ENCODE measurements at places on chromosomes 2 and 18. TPM values are rescaled to one million over a fixed set of nuclear protein-coding genes. Genes with fewer than 3 reads are reported as not detected.

Gene PROKR1
- polyA plus RNA-seq = 0.62 TPM

Gene HSBP1L1
- polyA plus RNA-seq = 26.9 TPM

Gene ASNSD1
- 52.2 TPM for polyA plus RNA-seq

Gene NABP1
- 31.6 TPM for polyA plus RNA-seq

Gene MAP3K19
- polyA plus RNA-seq = 0.20 TPM

Gene CNDP2
- 73.0 TPM for polyA plus RNA-seq

Gene IL36A
- polyA plus RNA-seq = not detected

Gene POTEI
- 0.27 TPM for polyA plus RNA-seq

GRCh38 chr2:187206071-187206470, 242.0 kb downstream of the CALCRL start:
- DNase-seq = no peak

DNA sequence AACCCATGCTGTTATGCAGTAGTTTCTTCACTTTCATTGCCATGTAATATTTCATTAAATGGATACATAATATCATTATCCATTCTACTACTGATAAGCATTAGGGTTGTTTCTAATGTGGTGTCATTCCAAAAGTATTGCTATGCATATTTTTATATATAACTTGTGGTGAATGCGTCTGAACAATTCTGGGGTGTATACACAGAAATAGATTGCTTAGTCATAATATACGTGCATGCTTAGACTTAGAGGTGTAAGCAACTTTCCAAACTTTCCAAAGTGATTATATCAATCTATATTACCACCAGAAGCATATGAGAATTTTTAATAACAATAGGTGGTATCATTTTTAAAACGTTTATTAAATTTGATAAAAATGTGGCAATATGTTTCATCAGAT, 540.9 kb downstream of the DSC3 start:
- no peak for DNase-seq

DNA sequence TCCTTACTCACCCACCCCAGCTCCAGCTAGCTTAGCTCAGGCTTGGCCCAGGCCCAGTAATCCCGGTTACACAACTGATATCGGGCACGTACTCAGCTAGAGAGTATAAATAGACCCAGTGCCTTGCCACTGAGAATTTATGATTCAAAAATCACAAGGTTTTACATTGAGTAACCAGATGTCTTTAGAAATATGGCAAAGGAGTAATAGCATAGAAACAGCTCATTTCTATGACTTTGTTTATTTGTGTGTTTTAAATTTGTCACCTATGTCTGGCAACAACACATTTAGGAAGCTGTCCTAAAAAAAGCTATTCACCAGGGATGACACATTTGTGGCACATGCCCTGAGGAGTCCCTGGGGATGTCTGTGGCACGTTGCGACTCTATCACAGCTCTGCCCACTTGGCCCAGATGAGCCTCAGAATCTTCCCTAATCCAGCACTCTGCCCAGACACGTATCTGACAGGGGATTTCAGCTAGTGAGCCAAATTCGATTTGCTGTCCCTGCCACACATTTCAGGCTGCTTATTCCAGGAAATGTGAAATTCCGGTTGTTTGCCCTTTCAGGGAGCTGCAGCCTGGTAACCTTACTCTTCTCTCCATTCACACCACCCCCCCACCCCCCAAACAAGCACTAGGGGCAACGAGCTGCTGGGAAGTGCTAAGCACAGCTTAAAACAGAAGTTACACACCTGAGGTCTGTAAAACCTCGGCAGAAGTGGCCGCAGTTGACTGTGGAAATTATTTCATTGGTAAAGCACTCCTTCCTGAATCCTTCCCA, 85.4 kb upstream of the ZCCHC2 start:
- DNase-seq = no peak

DNA sequence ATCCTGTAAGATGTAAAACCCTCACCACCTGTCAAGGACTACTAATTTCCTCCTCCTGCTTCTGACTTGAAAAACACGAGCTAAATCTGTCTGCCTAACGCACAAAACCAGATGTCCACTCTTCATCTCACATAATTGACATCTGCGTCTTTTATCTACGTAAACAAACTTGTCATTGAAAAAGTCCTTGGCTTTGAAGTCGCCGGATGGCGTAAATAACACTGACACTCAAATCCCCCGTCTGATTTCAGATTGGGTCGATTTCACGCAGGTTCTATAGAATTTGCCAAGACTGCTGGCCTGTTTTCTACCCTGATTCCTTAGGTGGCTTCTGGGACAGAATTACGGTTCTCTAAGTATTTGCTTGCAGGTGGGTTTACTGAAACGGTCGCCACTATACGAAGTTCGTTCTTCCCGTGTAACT, 539 bp upstream of the MOB4 start:
- no peak for DNase-seq

DNA sequence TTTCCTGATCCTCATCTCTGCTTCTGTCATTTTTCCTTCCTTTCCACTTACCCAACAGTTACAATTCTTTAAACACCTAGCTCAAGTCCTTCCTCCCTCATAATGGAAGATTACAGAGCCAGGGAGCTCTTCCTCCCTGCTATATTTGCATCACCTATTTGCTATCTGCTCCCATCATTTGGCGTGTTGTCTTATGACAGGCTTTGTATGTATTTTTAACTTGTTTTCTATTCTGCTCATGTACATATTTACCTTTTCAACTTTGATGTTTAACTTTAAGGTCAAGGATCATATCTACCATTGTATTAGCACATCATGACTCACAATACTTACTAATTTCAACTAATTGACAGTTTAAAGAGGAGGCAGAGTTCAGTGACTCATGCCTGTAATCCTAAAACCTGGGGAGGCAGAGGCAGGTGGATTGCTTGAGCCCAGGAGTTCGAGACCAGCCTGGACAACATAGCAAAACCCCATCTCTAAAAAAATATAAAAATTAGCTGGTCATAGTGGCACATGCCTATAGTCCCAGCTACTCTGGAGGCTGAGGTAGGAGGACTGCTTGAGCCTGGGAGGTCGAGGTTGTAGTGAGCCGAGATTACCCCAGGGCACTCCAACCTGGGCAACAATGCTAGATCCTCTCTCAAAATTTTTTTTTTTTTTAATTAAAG, 308.0 kb upstream of the STON1 start:
- no peak for DNase-seq

GRCh38 chr2:97734061-97735051, 21.0 kb downstream of the ZAP70 start:
- no peak for DNase-seq

GRCh38 chr2:215027779-215028178, 110.6 kb downstream of the ABCA12 start:
- no peak for DNase-seq

GRCh38 chr2:120709608-120710041, 26.0 kb upstream of the GLI2 start:
- DNase-seq = no peak

- no peak for DNase-seq
Measured at GRCh38 chr2:169625781-169626180, 41.6 kb downstream of the PPIG start.

- no peak for DNase-seq
Measured at GRCh38 chr18:7958081-7958896, 391.2 kb downstream of the PTPRM start.

GRCh38 chr2:111066062-111066593, 54.6 kb upstream of the BCL2L11 start:
- DNase-seq = no peak

DNA sequence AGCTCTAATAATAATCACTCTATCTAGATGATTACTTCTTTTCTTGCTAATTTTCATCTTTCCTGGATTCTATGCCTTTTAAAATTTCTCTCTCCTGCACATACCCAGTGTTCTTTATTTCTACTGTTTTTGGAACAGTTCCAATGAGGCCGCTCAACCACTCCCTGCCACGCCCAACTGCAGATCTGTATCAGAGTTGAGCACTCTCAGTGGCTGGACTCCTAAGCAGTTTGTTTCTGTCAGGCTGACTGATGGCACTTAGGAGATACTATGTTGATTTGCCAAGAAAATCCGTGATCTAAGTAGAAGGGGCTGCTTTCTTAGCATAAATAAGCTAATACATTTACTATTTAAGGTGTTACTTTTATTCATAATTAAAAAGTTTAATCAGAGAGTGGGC, 192.8 kb downstream of the ARHGAP15 start:
- DNase-seq = no peak

DNA sequence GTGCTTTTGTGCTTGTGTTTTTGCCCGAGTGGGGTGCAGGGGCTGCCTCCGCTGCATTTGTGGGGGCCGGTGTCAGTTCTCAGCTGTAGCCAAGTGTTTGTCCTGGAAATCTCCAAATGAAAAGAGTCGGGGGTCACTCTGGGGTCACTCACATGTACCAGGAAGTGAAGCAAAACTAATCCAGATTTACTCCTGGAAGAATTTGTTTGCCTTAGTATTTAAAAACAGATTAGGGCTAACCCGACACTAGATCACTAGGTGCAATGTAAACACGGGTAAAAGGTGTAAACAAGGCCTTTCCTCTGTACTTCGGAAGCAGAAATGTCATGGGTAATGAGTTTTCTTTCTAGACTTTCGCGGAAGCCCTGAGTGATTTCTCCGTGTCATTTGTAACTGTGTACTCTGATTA, 50.3 kb downstream of the GBX2 start:
- DNase-seq = no peak

DNA sequence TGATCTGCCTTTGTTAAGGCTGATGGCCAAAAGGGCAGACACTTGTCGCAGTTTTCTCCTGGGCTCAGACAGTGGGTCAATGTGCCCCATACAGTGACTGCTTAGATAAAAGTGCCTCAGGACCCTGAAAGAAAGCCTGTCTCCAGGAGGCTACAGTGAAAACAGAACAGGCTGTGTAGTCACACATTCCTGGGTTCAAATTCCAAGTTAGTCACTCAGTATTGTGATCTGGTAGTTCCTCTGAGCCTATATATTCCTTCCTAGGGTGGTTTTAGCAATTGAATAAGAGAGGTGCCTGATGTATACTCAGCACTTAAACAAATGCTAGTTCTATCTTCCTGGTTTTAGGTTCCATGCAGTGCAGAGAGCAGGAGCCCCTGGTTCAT, 54.4 kb downstream of the RPL37A start:
- DNase-seq = no peak

- no peak for DNase-seq
Measured at GRCh38 chr18:11034884-11035283, 114.5 kb downstream of the PIEZO2 start.

DNA sequence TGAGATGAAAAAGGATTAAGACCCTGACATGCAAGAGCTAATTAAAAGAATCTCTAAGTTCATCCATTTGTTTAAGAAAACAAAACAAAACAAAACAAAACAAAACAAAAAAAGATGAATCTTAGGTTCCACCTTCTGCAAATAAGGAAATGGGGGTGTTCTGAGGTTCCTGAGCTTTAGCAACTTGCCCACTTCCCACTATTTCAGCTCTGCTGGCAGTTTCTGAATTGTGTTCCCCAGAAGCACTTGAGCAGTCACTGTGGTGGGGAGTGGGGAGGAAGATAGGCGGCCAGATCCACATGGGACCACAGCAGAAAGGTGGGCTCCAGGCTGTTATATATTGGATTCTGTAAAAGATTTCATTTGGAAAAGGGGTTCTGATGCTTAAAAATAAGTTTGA, 20.3 kb downstream of the INO80C start:
- DNase-seq = no peak

DNA sequence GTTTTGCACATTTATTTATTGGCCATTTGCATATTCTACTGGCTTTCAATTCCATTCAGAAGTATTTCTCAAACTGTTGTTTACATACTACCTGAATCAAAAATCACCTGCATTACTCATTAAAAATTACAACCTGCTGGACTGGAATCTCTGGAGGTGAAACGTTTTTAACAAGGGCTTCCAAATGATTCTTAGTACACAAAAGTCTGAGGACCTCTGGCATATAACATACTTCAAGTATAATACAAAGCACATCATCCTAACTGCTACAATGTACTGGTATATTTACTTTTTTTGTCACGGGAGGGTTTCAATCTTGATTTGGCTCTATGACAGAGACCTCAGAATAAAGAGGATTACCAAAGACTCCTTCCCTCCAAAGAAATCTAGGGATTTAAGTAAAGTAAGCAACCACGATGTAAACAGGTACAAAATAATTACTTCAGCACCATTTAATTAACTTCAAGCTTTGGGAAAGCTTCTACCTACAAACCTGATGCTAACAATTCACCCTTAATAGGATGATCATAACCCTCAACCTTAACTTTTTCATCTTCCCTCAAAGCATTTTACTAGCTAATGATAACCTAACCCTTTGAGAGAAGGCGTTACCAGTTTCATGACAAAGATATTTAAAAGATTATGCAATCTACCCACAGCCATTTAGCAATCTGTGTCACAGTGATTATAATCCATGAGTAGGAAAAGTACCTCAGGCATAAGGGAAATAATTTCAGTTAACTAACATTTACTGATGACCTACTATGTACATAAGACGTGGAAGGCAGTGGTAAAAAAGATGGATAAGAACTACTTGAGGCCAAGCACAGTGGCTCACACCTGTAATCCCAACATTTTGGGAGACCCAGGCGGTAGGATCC, 24.7 kb downstream of the ATAD2B start:
- DNase-seq = no peak

- no peak for DNase-seq
Measured at GRCh38 chr2:108423502-108424251, 25.3 kb upstream of the GCC2 start.

DNA sequence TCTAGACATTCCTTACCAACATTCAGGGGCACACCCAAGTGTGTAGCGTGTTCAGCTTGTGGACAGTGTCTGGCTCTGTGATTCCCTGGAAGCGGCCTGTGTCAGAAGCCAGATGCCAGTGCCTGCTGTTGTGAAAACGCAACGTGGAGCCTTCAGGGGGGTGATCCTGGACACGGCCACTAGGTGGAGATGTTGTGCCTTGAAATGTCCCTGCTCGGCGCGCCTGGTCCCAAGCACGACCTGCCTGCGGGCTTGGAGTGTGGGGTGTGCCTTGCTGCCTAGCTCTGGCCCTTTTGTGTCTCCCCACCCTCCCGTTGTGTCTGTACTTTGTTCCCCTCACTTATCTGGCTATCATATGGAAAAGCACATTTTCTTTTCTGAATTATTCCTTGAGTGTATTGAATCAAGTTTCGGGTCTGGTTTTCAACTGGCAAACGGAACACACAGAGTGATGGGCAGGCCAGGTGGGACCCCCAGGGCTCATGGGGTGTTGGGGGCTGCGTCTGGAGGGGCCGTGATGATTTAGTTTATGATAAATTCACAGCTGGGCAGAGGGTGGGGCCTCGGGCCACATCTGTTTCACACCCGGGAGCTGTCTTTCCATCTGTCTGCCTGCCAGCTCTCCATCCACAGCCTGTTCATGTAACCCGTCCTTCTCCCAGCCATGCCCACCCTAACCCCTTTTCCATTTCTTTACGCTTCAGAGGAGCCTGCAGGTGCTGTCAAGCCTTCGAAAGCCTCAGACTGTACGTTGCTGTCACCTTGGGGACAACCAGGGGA, 95.5 kb downstream of the DYSF start:
- DNase-seq = no peak

GRCh38 chr2:30764021-30764800, 43.0 kb downstream of the CAPN13 start:
- no peak for DNase-seq

- no peak for DNase-seq
Measured at GRCh38 chr18:78849046-78849445, 130.6 kb upstream of the SALL3 start.

- no peak for DNase-seq
Measured at GRCh38 chr2:168079236-168079635, 168.2 kb downstream of the STK39 start.
